ENCODE measurements at places on chromosomes 1 and 21. TPM values are rescaled to one million over a fixed set of nuclear protein-coding genes. Genes with fewer than 3 reads are reported as not detected.

DNA sequence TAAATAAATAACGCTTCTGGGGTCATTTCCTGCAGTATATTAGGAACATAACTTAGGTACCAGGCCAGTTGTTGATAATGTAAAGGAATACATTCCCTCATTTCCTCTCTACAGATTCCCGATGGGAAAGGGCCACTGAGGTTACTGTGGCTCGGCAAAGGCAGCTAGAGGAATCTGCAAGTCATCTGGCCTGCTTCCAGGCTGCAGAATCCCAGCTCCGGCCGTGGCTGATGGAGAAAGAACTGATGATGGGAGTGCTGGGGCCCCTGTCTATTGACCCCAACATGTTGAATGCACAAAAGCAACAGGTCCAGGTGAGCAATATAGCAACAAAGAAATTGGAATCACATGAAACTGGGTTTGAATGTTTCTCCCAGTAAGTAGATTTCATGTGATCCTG lies 109.6 kb upstream of the BMP8A start:
- H3K27ac ChIP-seq, result no peak overlapping the region
- H3K4me3 ChIP-seq, result no peak overlapping the region
- no peaks in the 10 kb centered on the region for H3K27me3 ChIP-seq
- H3K36me3 ChIP-seq, result peaks cover 99% of the 10 kb centered on the region
- no peak for DNase-seq

DNA sequence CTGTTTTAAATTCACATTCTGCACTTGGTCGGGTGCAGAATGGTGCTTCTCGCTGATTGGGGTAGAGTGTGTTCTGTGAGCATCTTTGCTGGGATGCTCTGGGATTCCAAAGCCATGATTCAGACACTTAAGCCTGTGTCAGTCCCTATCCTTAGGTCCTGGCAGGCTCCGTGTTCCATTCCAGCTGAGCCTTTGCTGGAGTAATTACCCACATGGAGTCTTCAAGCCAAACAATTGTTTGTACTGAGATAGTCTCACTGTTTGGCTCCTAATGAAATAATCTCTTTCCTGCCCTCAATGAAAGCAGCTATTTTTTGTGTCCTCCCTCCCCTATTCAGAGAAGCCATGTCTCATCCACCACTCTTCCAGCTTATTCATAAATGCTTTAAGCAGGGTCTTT lies 18.7 kb downstream of the SMAP2 start:
- H3K4me1 ChIP-seq, result peaks cover 59% of the 10 kb centered on the region
- H3K27me3 ChIP-seq, result no peaks in the 10 kb centered on the region
- H3K36me3 ChIP-seq, result no peaks in the 10 kb centered on the region

DNA sequence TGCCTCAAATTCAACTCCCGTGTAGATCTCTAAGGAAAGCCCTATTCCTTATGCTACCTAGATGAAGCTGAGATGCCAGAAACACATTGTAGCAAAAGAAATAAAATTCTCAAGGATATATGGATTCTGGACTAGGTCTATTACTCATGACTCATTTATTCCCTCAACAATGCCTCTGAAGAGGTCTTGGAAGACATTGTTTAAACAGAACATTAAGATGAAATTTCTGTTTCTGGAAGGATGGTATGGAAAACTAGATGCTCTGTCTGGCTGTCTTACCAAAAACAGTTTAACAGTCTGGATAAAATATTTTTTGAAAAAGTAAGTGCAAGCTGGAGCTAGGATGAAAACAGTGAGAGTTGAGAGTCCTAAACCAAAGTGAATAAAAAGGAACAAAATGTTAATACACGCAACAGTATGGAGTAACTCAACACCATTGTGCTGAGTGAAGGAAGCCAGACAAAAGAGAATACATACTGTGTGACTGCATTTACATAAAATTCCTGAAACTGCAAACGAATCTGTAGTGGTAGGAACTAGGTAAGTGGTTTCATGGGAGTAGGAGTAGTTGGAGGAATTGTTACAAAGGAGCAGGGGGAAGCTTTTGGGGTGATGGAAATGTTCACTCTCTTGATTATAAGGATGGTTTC lies 59.3 kb upstream of the GNG12 start:
- H3K4me3 ChIP-seq, result no peak overlapping the region
- H3K27ac ChIP-seq, result no peak overlapping the region
- DNase-seq, result no peak

GRCh38 chr1:60402216-60402615 lies 328.6 kb upstream of the C1orf87 start:
- no peaks in the 10 kb centered on the region for H3K36me3 ChIP-seq
- no peak overlapping the region for H3K27ac ChIP-seq
- DNase-seq, result no peak
- H3K27me3 ChIP-seq, result no peaks in the 10 kb centered on the region
- no peaks in the 10 kb centered on the region for H3K4me1 ChIP-seq
- H3K4me3 ChIP-seq, result no peak overlapping the region

GRCh38 chr1:234955107-234955731 lies 173.4 kb downstream of the TOMM20 start:
- peaks cover 42% of the 10 kb centered on the region for H3K4me1 ChIP-seq
- no peaks in the 10 kb centered on the region for H3K27me3 ChIP-seq
- no peak overlapping the region for H3K4me3 ChIP-seq
- DNase-seq, result peak; percentile 80

DNA sequence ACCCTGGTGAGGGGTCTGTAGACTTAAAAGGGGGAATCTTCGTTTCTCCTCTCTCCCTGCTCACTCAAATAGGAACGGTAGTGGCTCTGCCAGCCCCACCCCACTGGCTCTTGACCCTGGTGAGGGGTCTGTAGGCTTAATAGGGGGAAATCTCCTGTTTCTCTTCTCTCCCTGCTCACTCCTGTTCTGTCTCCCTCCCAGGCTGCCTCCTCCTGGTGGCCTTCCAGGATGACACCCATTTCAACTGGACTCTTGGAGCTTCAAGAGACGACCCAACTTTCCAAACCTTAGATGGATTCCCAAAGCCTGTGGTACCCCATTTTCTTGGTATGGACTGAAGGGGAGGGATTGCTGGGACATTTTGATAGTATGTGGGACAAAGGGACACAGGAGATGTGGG lies 1.4 kb upstream of the EPHB2 start:
- H3K36me3 ChIP-seq, result no peaks in the 10 kb centered on the region
- H3K27me3 ChIP-seq, result peaks cover 19% of the 10 kb centered on the region
- no peak for DNase-seq
- H3K4me3 ChIP-seq, result no peak overlapping the region
- H3K27ac ChIP-seq, result no peak overlapping the region

- peaks cover 12% of the 10 kb centered on the region for H3K4me1 ChIP-seq
- H3K36me3 ChIP-seq, result peaks cover 5% of the 10 kb centered on the region
- peak overlapping the region; percentile 9 for H3K27ac ChIP-seq
- no peak for DNase-seq
Measured at GRCh38 chr1:21149430-21149854, 27.3 kb downstream of the EIF4G3 start.

DNA sequence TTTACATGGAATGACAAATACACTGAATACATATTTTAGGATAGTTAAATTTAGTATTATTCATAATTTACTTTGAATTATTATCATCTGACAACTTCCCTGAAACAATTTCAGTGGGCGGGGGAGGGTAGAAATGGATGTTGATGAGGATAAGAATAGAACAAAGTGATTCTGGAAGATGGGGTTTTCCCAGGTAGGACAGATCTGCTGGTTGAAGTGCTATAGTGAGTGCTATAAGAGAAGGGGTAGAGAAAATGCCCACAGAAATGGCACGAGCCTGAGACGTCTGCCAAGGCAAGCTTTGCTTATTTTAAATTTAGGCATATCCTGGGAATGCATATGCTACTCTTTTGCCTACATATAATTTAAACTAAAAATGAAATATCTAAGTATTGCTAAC lies 3.2 kb downstream of the CFH start:
- no peak for DNase-seq
- H3K4me3 ChIP-seq, result peak overlapping the region; percentile 21
- H3K27me3 ChIP-seq, result no peaks in the 10 kb centered on the region
- H3K36me3 ChIP-seq, result no peaks in the 10 kb centered on the region

Gene ZNF697
- total RNA-seq, result 11.4 TPM

Gene SV2A
- total RNA-seq, result 1.7 TPM

All from upper lobe of right lung (tissue), 1 donor.